ENCODE measurements at places on chromosomes 13 and 19. TPM values are rescaled to one million over a fixed set of nuclear protein-coding genes. Genes with fewer than 3 reads are reported as not detected.
A peak's percentile ranks its signal among the peaks of the same experiment; 100 is the strongest.

- H3K4me1 ChIP-seq: peaks cover 30% of the 10 kb centered on the region
- no peak for DNase-seq
- no peak overlapping the region for H3K4me3 ChIP-seq
- no peaks in the 10 kb centered on the region for H3K36me3 ChIP-seq
- H3K27me3 ChIP-seq: peaks cover 18% of the 10 kb centered on the region
- no peak overlapping the region for H3K27ac ChIP-seq
Observed at GRCh38 chr19:1451916-1452801, 2.2 kb downstream of the APC2 start.

DNA sequence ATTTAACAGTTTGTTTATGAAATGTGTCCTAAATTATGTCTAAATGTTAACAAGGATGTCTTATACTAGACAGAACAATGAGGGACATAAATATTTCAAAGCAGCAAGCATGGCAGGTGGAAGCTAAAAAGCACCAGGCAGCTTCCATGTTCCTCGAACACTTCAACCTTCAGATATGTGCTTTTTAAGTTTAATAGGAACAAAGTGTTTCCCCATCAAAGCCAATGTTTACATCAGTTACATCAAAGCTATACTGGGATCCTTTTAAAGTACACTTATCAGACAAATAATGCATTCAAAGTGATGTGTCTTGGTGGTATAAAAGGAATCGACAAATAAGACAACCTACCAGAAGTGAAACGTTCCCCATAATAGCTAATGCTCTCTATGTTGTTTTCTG lies 2841.1 kb upstream of the PCDH20 start:
- no peak overlapping the region for H3K4me3 ChIP-seq
- no peaks in the 10 kb centered on the region for H3K27me3 ChIP-seq
- H3K27ac ChIP-seq: no peak overlapping the region

RAB3A gene
- 5.1 TPM for total RNA-seq

URAD gene
- total RNA-seq: not detected

ZNF419 gene
- 8.9 TPM for total RNA-seq

GRCh38 chr13:89465366-89465765 lies 1794.2 kb downstream of the SLITRK5 start:
- no peaks in the 10 kb centered on the region for H3K27me3 ChIP-seq
- no peaks in the 10 kb centered on the region for H3K36me3 ChIP-seq
- no peak overlapping the region for H3K27ac ChIP-seq

PSG6 gene
- total RNA-seq: 0.37 TPM

ATP4B gene
- not detected for total RNA-seq

- no peaks in the 10 kb centered on the region for H3K36me3 ChIP-seq
- no peak overlapping the region for H3K4me3 ChIP-seq
- H3K27ac ChIP-seq: no peak overlapping the region
- H3K4me1 ChIP-seq: no peaks in the 10 kb centered on the region
- no peaks in the 10 kb centered on the region for H3K27me3 ChIP-seq
Observed at GRCh38 chr13:70206671-70207070, 98.4 kb upstream of the KLHL1 start.

RETN gene
- total RNA-seq: not detected

GPR4 gene
- total RNA-seq: not detected

BORA gene
- 7.0 TPM for total RNA-seq

AKAP8 gene
- 79.1 TPM for total RNA-seq

CDC34 gene
- total RNA-seq: 39.2 TPM

- H3K4me1 ChIP-seq: peaks cover 27% of the 10 kb centered on the region
- peaks cover 10% of the 10 kb centered on the region for H3K36me3 ChIP-seq
Observed at GRCh38 chr19:45900738-45901431, 1.5 kb downstream of the MYPOP start.

DNA sequence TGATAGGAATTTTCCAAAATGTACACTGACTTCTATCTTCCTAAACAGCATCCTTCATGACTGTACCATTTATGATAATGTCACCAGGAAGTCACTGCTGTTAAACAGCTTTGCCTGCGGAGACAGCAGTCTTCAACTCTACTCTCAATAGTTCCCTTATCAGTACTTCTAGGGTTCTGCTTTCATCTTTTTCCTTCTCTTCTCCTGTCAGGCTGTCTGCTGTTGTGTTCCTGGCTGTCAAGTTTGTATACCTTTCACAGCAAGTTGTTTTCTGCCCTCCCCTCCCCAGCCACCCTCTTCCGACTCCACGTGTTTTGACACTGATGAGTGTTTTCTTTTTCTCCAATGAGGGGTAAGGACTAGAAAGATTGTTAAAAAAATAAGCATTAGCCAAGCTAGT lies 2.2 kb downstream of the UPF3A start:
- peaks cover 30% of the 10 kb centered on the region for H3K36me3 ChIP-seq
- H3K27ac ChIP-seq: no peak overlapping the region
- H3K4me1 ChIP-seq: peaks cover 45% of the 10 kb centered on the region
- DNase-seq: no peak

- peak overlapping the region; percentile 83 for H3K4me3 ChIP-seq
- DNase-seq: peak; percentile 69
- H3K27me3 ChIP-seq: peaks cover 2% of the 10 kb centered on the region
- no peaks in the 10 kb centered on the region for H3K36me3 ChIP-seq
Observed at GRCh38 chr19:10603873-10604459, 16.9 kb upstream of the AP1M2 start.

- peaks cover 12% of the 10 kb centered on the region for H3K27me3 ChIP-seq
- no peak overlapping the region for H3K27ac ChIP-seq
- no peak for DNase-seq
- H3K4me3 ChIP-seq: no peak overlapping the region
- H3K36me3 ChIP-seq: no peaks in the 10 kb centered on the region
- H3K4me1 ChIP-seq: no peaks in the 10 kb centered on the region
Observed at GRCh38 chr19:1780272-1780958, 27.1 kb downstream of the ONECUT3 start.

VRK3 gene
- 99.4 TPM for total RNA-seq

GRCh38 chr19:17967257-17968051 lies 547 bp downstream of the KCNN1 start:
- peaks cover 6% of the 10 kb centered on the region for H3K27me3 ChIP-seq
- H3K27ac ChIP-seq: no peak overlapping the region
- no peaks in the 10 kb centered on the region for H3K36me3 ChIP-seq
- no peaks in the 10 kb centered on the region for H3K4me1 ChIP-seq

CELF5 gene
- 0.17 TPM for total RNA-seq

- no peaks in the 10 kb centered on the region for H3K36me3 ChIP-seq
- H3K27me3 ChIP-seq: peaks cover 19% of the 10 kb centered on the region
- no peaks in the 10 kb centered on the region for H3K4me1 ChIP-seq
- no peak overlapping the region for H3K4me3 ChIP-seq
- no peak for DNase-seq
- no peak overlapping the region for H3K27ac ChIP-seq
Observed at GRCh38 chr13:75474956-75475355, 7.0 kb downstream of the TBC1D4 start.

KIR3DL1 gene
- total RNA-seq: not detected

GRCh38 chr13:109160887-109161669 lies 531.7 kb downstream of the MYO16 start:
- no peaks in the 10 kb centered on the region for H3K36me3 ChIP-seq
- no peak overlapping the region for H3K27ac ChIP-seq
- no peaks in the 10 kb centered on the region for H3K27me3 ChIP-seq
- H3K4me3 ChIP-seq: no peak overlapping the region
- DNase-seq: no peak

ZNF416 gene
- 4.4 TPM for total RNA-seq

DNA sequence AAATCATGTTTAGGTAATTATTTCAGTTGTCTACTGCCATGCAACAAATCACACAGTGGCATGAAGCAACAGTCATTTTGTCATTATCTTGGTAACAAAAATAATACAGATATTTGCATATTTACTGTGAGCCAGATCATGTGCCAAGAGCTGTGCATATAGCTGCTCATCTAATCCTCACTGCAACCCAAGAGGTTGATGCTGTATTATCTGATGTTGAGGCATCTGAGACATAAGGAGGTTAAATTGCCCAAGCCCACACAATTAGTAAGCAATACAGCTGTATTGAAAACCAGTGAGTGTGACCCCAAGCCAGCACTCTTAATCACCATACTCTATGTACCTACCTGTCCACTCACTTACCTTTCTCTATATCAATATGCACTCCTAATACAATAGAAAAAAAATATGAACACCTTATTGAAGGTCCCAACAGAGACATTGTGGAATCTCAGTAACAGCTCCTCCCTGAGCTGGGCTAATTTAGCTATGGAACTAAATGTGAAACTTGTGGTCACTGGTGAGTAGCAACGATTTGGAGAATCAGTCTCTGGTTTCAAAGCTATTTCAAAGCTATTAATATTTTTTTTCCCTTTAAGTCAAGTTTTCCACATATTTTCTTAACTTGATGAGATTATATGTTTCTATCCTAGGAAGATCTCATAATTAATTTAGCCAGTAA lies 185.2 kb downstream of the KLF12 start:
- H3K4me1 ChIP-seq: peaks cover 16% of the 10 kb centered on the region
- no peak for DNase-seq
- no peaks in the 10 kb centered on the region for H3K36me3 ChIP-seq
- no peak overlapping the region for H3K4me3 ChIP-seq
- H3K27ac ChIP-seq: no peak overlapping the region

DNA sequence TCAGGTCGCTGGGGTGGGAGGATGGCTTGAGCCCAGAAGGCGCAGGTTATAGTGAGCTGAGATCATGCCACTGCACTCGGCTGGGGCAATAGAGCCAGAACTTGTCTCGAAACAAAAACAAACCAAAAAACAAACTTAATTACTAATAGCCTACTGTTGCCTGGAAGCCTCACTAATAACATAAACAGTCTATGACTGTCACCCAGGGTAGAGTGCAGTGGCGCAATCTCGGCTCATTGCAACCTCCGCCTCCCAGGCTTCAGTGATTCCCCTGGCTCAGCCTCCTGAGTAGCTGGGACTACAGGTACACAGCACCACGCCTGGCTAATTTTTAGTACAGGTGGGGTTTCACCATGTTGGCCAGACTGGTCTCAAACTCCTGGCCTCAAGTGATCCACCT lies 18.0 kb downstream of the CATSPERD start:
- no peaks in the 10 kb centered on the region for H3K36me3 ChIP-seq

KATNAL1 gene
- 29.2 TPM for total RNA-seq

GRCh38 chr19:57389194-57389729 lies 392 bp upstream of the ZNF548 start:
- H3K27me3 ChIP-seq: no peaks in the 10 kb centered on the region
- H3K4me3 ChIP-seq: peak overlapping the region; percentile 83
- DNase-seq: no peak
- H3K27ac ChIP-seq: peak overlapping the region; percentile 94

ZNF71 gene
- total RNA-seq: 3.3 TPM

- H3K36me3 ChIP-seq: no peaks in the 10 kb centered on the region
- H3K4me3 ChIP-seq: no peak overlapping the region
- H3K27ac ChIP-seq: no peak overlapping the region
- no peak for DNase-seq
Observed at GRCh38 chr19:49692147-49692506, 1.2 kb downstream of the CPT1C start.
